Neuronal stem cell (in vitro differentiated cells): ENCODE measurements at places on chromosomes 3 and 15.

- H3K4me3 ChIP-seq: no peak overlapping the region
- no peak for DNase-seq
- H3K27ac ChIP-seq: no peak overlapping the region
- H3K36me3 ChIP-seq: no peaks in the 10 kb centered on the region
- H3K4me1 ChIP-seq: no peaks in the 10 kb centered on the region
- no peaks in the 10 kb centered on the region for H3K27me3 ChIP-seq
These were observed 304.0 kb downstream of the CACNA2D3 start for GRCh38 chr3:54426381-54426780.

- peaks cover 8% of the 10 kb centered on the region for H3K36me3 ChIP-seq
- no peaks in the 10 kb centered on the region for H3K27me3 ChIP-seq
- no peak overlapping the region for H3K4me3 ChIP-seq
These were observed 97.8 kb downstream of the LARS2 start for GRCh38 chr3:45486136-45486535.

DNA sequence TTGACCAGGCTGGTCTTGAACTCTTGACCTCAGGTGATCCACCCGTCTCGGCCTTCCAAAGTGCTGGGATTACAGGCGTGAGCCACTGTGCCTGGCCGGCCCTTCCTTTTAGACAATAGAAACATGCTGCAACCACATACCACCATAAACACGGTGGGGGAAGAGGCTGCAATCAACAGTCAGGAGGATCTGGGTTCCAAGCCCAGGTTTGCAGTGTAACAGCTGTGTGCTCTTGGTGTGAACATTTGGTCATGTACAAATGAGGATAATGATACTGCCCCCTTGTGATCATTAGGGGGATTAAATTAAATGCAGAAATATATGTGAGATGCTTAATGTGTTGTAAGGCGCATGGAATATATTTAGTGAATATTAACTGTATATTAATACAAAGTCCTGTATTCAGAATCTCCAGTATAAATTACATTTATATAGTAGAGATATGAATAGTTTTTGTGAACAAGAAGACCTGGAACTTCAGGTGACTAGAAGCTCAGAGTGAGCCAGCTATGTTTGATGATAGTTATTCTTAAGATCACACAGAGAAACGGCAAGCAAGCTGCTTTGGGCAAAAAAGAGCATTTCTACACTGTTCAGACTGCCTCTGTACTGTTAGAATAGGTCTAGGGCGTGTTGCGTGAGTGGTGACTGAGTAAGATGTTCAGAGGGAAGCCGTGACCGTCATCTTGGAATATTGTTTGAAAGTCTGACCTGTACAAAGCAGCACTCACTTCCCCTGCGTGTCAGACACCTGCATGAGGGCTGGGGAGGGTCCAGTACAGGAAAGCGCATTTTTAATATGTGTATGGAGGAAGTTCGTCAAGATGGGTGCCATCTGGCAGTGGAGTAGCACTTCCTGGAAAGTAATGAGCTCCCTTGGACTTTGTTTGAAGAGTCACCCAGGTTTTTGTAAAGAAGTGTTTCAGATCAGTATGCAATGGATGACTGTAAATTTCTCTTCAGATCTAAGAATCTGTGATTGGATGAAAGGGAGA, 125.8 kb downstream of the PGPEP1L start:
- H3K4me3 ChIP-seq: no peak overlapping the region
- peaks cover 11% of the 10 kb centered on the region for H3K4me1 ChIP-seq
- no peaks in the 10 kb centered on the region for H3K27me3 ChIP-seq
- DNase-seq: no peak
- H3K36me3 ChIP-seq: no peaks in the 10 kb centered on the region
- H3K27ac ChIP-seq: no peak overlapping the region

DNA sequence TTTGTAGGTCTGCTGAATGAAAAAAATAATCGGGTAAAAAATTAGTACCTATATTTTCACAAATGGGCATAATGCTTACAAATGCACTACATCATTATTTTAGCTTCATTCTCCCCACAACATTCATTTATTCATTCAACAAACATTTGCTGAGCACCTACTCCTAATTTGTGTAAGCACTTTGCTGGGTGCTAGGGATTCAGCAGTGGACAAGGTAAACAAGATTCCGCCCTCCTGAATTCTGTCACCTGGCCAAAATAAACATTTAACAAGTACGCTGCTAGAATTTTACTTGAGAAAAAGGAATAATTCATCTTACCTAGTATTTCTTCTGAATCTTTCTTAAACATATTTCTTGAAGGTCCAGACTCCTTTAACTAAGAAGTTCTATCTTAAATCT, 72.1 kb downstream of the TIGIT start:
- H3K4me1 ChIP-seq: no peaks in the 10 kb centered on the region
- no peak overlapping the region for H3K27ac ChIP-seq
- no peaks in the 10 kb centered on the region for H3K36me3 ChIP-seq
- no peak overlapping the region for H3K4me3 ChIP-seq

GRCh38 chr3:32018757-32019564, 37.4 kb downstream of the ZNF860 start:
- H3K4me1 ChIP-seq: no peaks in the 10 kb centered on the region
- H3K27me3 ChIP-seq: no peaks in the 10 kb centered on the region
- DNase-seq: peak; percentile 24
- H3K27ac ChIP-seq: no peak overlapping the region
- H3K4me3 ChIP-seq: no peak overlapping the region

DNA sequence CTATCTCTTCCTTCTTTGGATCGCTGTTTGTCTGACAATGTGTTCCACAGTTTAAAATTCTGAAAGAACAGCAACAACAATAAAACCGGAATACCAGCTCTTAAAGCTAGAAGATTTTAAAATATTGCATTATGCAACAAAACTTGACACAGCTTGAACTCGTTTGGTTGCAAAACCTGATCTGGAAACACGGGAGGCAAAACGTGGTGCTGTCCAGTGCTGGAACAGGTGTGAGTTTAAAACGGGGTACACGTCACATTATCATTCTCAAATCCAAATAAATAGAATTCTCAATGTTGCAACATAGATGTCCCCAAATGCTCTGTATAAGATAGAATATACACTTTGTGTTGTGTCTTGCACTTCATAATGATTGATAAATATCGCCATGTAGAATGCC, 110.9 kb upstream of the LYSMD4 start:
- no peaks in the 10 kb centered on the region for H3K36me3 ChIP-seq
- DNase-seq: no peak
- H3K4me1 ChIP-seq: peaks cover 2% of the 10 kb centered on the region
- no peaks in the 10 kb centered on the region for H3K27me3 ChIP-seq
- H3K27ac ChIP-seq: no peak overlapping the region
- H3K4me3 ChIP-seq: no peak overlapping the region

DNA sequence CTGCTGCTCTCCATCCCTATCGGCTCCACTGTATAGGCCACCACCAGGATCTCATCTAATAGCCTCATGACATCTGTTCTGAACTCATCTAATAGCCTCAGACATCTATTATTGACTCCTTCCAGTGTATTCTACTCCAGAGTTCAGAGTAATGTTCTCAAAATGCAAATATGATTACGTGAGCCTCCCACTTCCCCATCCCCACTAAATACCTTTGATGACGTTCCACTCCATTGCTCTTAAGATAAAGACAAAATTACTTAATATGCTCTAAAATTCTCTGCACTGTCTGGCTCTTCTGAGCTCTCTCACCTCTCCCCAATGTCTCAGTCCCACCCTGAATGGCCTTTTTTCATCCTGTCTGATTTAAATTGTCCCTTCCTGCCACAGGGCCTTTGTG, 94.7 kb downstream of the SAMMSON start:
- H3K4me3 ChIP-seq: no peak overlapping the region
- H3K27me3 ChIP-seq: no peaks in the 10 kb centered on the region
- H3K27ac ChIP-seq: no peak overlapping the region
- no peak for DNase-seq
- no peaks in the 10 kb centered on the region for H3K4me1 ChIP-seq
- H3K36me3 ChIP-seq: no peaks in the 10 kb centered on the region

- H3K36me3 ChIP-seq: no peaks in the 10 kb centered on the region
- H3K27ac ChIP-seq: no peak overlapping the region
- no peak overlapping the region for H3K4me3 ChIP-seq
- H3K27me3 ChIP-seq: no peaks in the 10 kb centered on the region
- no peak for DNase-seq
These were observed 27.4 kb downstream of the CFAP100 start for GRCh38 chr3:126422121-126422520.

DNA sequence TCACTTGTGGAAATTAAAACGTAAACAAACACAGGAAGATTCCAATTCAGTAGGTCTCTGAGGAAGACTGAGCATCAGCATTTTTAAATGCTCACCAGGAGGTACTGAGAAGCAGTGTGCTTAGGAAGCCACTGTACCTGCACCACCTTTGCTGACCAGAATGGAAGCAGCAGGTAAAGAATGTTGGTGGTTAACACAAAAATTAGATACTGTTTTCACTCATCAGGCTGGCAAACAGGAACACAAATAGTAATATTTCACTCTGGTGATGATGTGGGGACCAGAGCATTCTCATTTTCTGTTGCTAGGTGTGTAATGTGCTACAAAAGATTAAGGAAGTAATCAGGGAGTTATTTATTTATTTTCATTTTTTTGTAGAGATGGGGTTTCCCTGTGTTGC, 29.9 kb upstream of the GHSR start:
- no peaks in the 10 kb centered on the region for H3K27me3 ChIP-seq
- DNase-seq: no peak
- H3K4me1 ChIP-seq: peaks cover 2% of the 10 kb centered on the region
- H3K27ac ChIP-seq: no peak overlapping the region
- no peaks in the 10 kb centered on the region for H3K36me3 ChIP-seq

GRCh38 chr15:78642331-78642730, 1.3 kb upstream of the CHRNB4 start:
- no peaks in the 10 kb centered on the region for H3K4me1 ChIP-seq
- H3K36me3 ChIP-seq: no peaks in the 10 kb centered on the region
- no peak overlapping the region for H3K27ac ChIP-seq
- H3K27me3 ChIP-seq: peaks cover 14% of the 10 kb centered on the region
- no peak overlapping the region for H3K4me3 ChIP-seq

DNA sequence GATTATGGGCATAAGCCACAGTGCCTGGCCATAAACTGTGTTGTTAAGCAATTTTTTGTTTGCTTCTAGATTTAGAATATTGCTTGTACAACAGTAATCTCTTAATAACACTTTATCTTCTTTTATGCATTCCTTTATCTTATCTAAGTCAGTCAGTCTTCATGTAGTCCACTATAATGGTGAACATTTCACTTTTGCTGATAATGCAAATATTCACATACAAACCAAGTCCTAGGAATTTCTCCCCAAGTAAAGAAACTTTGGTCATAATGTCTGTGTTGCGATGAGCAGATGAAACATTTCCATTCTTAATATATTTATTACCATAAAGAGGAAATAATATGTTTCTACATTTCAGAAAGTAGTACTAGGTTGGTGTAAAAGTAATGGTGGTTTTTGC, 765.8 kb upstream of the ARRDC4 start:
- no peaks in the 10 kb centered on the region for H3K36me3 ChIP-seq
- H3K27me3 ChIP-seq: no peaks in the 10 kb centered on the region
- peaks cover 5% of the 10 kb centered on the region for H3K4me1 ChIP-seq
- DNase-seq: no peak

DNA sequence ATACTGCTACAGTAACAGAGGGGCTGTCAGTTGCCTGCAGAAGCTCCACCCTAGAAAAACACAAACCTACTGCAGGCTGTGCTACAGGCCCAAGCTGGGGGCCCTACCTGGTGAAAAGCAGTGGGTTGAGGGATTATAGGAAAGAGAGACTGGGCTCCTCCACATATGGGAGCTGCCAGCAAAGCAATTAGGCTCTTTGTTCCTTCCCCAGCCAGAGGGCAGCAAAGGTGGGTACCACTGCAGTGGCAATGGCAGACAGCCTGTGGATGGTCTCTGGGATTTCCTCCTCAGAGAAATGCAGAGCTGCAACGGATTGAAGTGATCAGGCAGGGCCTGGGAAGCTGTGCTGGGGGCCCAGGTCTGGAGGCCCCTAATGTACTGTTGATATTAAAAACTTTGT, 19.1 kb upstream of the DNAAF4 start:
- H3K36me3 ChIP-seq: no peaks in the 10 kb centered on the region
- no peak overlapping the region for H3K27ac ChIP-seq
- H3K4me1 ChIP-seq: no peaks in the 10 kb centered on the region
- H3K27me3 ChIP-seq: no peaks in the 10 kb centered on the region

- no peaks in the 10 kb centered on the region for H3K27me3 ChIP-seq
- H3K27ac ChIP-seq: peak overlapping the region; percentile 68
- H3K4me1 ChIP-seq: peaks cover 43% of the 10 kb centered on the region
- no peak for DNase-seq
These were observed 17.0 kb downstream of the RGMA start for GRCh38 chr15:93072011-93072410.

GRCh38 chr15:88982304-88982945, 69.2 kb upstream of the MFGE8 start:
- DNase-seq: no peak
- H3K36me3 ChIP-seq: no peaks in the 10 kb centered on the region
- no peaks in the 10 kb centered on the region for H3K4me1 ChIP-seq
- H3K4me3 ChIP-seq: no peak overlapping the region
- no peak overlapping the region for H3K27ac ChIP-seq
- peaks cover 5% of the 10 kb centered on the region for H3K27me3 ChIP-seq

DNA sequence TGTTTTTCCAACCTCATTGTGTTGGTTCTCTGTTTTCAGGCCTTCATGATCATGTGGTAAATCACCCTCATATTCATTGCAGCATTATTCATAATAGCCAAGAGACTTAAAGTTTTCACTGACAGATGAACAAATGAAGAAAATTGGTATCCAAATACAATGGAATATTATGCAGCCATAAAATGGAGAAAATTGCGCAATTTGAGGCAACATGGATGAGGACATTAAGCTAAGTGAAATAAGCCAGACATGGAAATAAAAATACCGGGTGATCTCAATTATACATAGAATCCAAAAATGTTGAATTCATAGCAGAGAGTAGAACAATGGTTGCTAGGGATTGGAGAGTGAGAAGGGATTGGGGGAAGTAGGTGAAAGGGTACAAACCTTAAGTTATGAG, 491.9 kb upstream of the KCNMB2 start:
- H3K4me1 ChIP-seq: no peaks in the 10 kb centered on the region
- no peaks in the 10 kb centered on the region for H3K36me3 ChIP-seq
- H3K27me3 ChIP-seq: no peaks in the 10 kb centered on the region
- H3K27ac ChIP-seq: no peak overlapping the region

DNA sequence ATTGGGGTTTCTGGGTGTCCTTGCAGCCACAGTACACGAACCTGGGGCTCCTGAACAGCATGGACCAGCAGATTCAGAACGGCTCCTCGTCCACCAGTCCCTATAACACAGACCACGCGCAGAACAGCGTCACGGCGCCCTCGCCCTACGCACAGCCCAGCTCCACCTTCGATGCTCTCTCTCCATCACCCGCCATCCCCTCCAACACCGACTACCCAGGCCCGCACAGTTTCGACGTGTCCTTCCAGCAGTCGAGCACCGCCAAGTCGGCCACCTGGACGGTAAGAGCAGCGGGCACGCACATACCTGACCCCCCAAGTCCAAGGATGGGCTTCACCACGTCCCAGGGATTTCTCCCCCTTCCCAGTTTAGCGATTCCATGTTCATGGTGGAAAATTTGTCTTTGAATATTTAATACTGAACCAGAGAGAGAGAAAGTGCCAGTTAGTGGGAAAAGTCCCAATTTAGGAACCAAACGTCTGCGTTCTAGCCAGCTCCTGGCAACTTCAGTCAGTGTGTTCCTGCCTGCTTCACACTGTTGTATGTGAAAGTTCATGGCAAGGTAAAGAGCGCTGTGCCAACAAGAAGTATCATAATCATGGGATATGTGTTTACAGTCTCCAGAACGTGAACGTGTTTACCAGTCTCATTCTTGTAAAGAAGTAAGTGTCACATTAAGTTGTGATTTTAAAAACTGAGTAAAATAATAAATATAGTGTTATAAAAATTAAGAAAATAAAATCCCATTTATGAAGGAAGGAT, 177.2 kb downstream of the TP63 start:
- no peaks in the 10 kb centered on the region for H3K36me3 ChIP-seq
- H3K4me1 ChIP-seq: peaks cover 7% of the 10 kb centered on the region
- H3K4me3 ChIP-seq: peak overlapping the region; percentile 62
